ENCODE measurements at places on chromosomes 16 and 17.
A peak's percentile ranks its signal among the peaks of the same experiment; 100 is the strongest.

- no peaks in the 10 kb centered on the region for H3K27me3 ChIP-seq
- H3K36me3 ChIP-seq = peaks cover 40% of the 10 kb centered on the region
- DNase-seq = peak; percentile 54
- no peak overlapping the region for H3K4me3 ChIP-seq
Observed at GRCh38 chr17:83086199-83086880, 6.9 kb downstream of the METRNL start.

DNA sequence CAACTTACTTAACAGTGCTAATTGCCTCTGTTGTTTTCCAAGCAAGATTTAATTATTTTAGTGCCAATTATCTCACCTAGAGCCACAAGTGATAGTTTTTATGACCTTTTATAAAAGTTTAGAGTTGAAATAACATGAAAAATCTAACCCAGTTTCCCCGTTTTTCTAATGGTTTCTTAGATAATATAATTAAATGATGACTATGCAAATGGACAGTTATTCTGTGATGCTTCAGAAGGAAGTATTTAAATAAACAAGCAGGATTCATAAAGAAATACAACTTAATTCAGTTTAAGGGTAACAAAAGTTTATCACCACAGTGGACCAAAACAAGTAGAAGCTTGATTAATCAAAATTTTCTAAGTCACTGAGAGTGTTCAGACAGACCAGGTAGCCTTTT lies 721.2 kb upstream of the SOX9 start:
- no peak overlapping the region for H3K4me3 ChIP-seq
- H3K27ac ChIP-seq = no peak overlapping the region
- no peaks in the 10 kb centered on the region for H3K36me3 ChIP-seq
- no peaks in the 10 kb centered on the region for H3K27me3 ChIP-seq
- no peak for DNase-seq
- peaks cover 5% of the 10 kb centered on the region for H3K4me1 ChIP-seq

DNA sequence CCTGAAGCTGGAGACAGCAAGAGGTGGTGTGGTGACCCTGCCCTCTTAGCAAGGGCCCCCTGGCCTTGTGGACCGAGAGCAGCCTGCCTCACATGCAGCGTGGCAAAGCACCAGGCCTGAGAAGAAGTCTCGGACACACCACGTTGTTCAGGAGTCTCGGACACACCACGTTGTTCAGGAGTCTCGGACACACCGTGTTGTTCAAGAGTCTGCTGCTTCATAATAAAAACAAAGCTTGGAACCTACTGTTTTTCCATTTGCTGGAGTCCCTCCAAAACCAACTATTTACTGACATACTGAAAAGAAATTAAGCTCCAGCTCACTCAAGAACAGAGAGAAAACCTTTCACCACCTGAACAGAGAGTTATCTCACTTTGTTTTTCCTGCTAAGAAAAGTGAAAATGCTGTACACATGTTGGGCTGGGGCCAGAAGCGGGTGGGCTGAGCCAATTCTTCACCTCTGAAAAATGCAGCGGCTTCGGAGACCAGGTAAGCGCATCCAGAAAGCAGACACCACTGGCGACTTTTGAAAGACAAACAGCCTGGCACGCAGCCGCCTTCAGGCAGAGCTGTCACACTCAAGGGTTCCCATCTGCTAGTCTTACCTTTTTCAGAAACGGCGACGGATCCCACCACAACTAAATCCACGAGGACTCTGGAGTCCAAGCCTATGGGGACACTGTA lies 8.9 kb downstream of the MTHFSD start:
- H3K36me3 ChIP-seq = peaks cover 46% of the 10 kb centered on the region
- peaks cover 3% of the 10 kb centered on the region for H3K4me1 ChIP-seq
- H3K27me3 ChIP-seq = no peaks in the 10 kb centered on the region

- H3K4me1 ChIP-seq = peaks cover 6% of the 10 kb centered on the region
- peak; percentile 92 for DNase-seq
- H3K27me3 ChIP-seq = no peaks in the 10 kb centered on the region
Observed at GRCh38 chr16:53099318-53100130, 44.7 kb downstream of the CHD9 start.

DNA sequence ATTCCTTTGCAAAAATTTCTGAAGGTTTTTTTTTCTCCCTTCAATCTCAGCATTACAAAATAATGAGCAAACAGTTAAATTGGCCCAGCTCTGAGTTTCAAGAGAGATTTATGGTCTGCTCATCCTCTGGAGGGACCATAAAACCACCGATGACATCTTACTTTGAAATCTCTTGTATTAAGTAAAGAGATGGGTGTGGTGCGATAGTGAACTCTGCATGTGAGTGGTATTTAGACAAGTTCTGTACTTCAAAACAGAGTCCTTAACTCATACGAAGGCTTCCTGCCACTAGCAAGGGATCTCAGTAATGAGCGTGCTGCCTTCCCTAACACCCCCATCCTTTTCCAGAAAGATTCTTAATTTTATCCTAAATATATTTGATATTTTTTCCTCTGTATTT lies 2.1 kb downstream of the FAM20A start:
- no peak overlapping the region for H3K4me3 ChIP-seq
- no peaks in the 10 kb centered on the region for H3K27me3 ChIP-seq
- peaks cover 16% of the 10 kb centered on the region for H3K4me1 ChIP-seq
- no peak overlapping the region for H3K27ac ChIP-seq
- no peak for DNase-seq

DNA sequence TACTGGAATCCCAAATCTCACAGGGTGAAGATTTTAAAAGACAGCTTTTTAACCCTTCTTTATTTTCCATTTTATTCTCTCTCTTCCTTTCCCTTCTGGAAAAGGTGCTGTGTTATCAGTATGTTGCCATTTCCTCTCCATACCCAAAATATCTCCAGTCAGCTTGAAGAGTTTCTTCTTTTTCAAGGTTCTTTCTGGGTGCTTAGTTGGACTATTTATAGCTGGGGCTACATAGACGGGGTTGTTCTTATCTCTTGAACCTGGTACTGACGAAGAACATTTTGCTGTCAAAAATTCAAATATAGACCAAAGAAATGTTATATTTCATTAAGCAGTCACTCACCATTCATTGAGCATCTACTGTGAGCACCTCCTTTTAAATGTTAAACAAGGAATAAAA lies 48.6 kb downstream of the IST1 start:
- H3K27me3 ChIP-seq = no peaks in the 10 kb centered on the region
- no peak overlapping the region for H3K27ac ChIP-seq
- DNase-seq = no peak
- no peaks in the 10 kb centered on the region for H3K36me3 ChIP-seq
- no peaks in the 10 kb centered on the region for H3K4me1 ChIP-seq

- H3K4me1 ChIP-seq = no peaks in the 10 kb centered on the region
- H3K27me3 ChIP-seq = peaks cover 7% of the 10 kb centered on the region
- H3K27ac ChIP-seq = no peak overlapping the region
- H3K36me3 ChIP-seq = no peaks in the 10 kb centered on the region
- no peak for DNase-seq
- no peak overlapping the region for H3K4me3 ChIP-seq
Observed at GRCh38 chr17:43709210-43709609, 47.5 kb upstream of the MEOX1 start.

GRCh38 chr17:81863833-81864768 lies 3.8 kb upstream of the P4HB start:
- peaks cover 41% of the 10 kb centered on the region for H3K36me3 ChIP-seq
- no peaks in the 10 kb centered on the region for H3K27me3 ChIP-seq
- no peak for DNase-seq
- H3K27ac ChIP-seq = no peak overlapping the region

DNA sequence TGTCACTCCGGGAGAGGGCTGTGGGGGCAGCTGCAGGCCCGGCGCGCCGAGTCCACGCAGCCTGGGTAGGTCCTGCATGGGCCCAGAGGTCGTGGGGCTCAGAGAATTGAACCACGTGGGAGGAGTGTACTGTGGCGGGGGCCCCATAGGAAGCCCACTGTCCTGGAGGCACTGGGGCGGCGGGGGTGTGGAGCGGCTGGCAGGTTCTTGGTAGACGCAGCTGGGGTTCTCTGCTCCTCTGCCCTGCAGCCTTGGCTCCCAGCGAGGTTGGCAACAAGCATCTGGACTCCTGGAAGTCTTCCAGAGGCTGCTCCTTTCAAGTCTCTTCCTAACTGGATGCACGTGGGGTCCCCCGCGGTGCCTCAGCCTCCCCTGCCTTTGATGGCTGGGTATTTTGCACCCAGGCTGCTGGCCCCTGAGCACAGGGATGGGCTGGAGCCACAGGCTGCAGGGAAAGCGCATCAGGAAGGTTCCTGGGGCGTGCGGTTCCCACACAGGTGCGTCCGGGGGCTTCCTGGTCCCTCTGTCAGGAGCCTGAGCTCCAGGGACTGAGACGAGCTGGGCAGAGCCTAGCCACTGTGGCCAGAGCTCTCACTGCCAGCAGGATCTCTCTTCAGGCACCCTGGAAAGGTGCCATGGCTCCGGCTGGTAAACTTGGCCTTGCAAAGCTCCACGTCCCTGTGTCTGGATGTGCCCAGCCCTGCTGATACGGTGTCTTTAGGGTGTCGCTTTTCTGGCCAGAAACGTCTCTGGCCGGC lies 9.3 kb downstream of the KCTD5 start:
- no peak overlapping the region for H3K4me3 ChIP-seq
- H3K27ac ChIP-seq = no peak overlapping the region
- no peaks in the 10 kb centered on the region for H3K27me3 ChIP-seq
- DNase-seq = no peak
- H3K36me3 ChIP-seq = peaks cover 28% of the 10 kb centered on the region

- no peaks in the 10 kb centered on the region for H3K27me3 ChIP-seq
- no peaks in the 10 kb centered on the region for H3K36me3 ChIP-seq
- H3K27ac ChIP-seq = no peak overlapping the region
- no peak for DNase-seq
- no peaks in the 10 kb centered on the region for H3K4me1 ChIP-seq
Observed at GRCh38 chr16:17830651-17831050, 359.9 kb upstream of the XYLT1 start.

DNA sequence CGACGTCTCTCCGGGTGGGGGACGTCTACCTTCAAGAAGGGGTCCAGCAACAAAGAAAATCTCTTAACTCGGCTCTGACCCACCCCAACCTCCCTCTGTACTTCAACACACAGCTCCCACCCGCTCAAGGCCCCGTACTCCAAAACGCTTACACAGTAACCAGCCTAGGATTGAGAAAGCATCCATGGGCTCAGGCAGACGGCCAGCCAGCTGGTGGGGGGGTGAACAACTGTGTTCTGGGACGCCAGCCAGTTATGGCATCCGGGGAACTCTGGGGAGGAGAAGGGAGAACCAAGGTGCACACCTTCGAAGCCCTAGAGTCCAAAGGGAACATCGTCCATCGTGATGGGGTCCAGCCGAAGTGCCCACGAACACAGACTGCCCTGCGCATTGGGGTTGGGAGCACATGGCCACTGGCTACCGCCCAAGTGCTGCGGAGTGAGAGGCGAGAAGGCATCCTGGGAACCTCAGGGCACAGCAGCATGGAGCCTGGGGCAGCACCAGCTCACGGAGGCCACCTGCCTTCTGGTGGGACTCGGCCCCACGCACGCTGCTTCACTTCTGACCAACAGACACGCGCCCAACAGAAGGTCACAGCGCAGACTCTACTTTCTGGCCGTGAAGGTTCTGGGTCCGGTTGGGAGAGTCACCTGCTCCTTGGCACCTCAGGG lies 14.3 kb downstream of the SLC16A3 start:
- peak; percentile 36 for DNase-seq
- no peak overlapping the region for H3K27ac ChIP-seq
- no peak overlapping the region for H3K4me3 ChIP-seq
- H3K36me3 ChIP-seq = peaks cover 90% of the 10 kb centered on the region
- no peaks in the 10 kb centered on the region for H3K27me3 ChIP-seq
- H3K4me1 ChIP-seq = peaks cover 3% of the 10 kb centered on the region

- H3K27ac ChIP-seq = no peak overlapping the region
- no peaks in the 10 kb centered on the region for H3K27me3 ChIP-seq
- H3K4me3 ChIP-seq = no peak overlapping the region
- H3K4me1 ChIP-seq = peaks cover 4% of the 10 kb centered on the region
- no peak for DNase-seq
Observed at GRCh38 chr17:41004397-41004796, 4.5 kb downstream of the KRTAP3-1 start.

DNA sequence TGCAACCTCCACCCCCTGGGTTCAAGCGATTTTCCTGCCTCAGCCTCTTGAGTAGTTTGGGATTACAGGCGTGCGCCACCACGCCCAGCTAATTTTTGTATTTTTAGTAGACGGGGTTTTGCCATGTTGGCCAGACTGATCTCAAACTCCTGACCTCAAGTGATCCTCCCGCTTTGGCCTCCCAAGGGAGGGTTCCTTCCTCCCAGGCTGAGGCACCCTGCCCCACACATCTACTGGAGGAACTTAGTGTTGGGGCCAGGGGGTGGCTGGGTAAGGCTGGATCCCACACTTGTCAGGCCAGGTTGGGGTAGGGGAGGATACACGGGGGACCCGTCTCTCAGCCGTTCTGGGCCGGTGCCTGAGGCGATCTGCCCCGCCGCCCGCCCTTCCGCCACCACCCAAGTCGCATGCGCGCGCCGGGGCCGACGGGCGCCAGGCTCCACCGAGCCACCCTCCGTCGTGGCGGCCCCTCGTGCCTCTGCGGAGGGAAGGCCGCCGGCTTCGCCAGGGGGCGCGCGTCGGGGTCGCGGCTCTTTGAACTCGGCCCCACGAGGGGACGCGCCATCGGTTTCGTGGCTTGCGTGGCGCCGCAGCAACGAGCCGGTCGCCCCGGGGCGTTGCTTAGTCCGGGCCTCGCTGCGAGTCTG lies 15.9 kb downstream of the GRB7 start:
- peak overlapping the region; percentile 81 for H3K4me3 ChIP-seq
- peak overlapping the region; percentile 4 for H3K27ac ChIP-seq

DNA sequence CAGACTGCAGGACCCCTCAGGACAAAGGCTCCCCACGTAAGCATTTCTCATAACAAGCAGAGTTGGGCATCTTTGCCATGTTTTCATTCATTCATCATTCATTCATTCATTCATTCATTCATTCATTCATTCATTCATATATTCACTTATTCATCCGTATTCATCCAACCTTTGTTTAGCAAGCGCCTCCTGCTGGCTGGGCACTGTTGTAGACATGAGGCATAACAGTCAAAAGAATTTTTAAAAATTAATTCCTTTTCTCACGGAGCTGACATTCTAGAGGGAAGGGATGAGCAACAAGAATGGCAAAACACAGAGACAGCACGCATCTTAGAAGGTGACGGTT lies 351.7 kb upstream of the TNRC6C start:
- H3K4me3 ChIP-seq = no peak overlapping the region
- no peak for DNase-seq
- no peaks in the 10 kb centered on the region for H3K4me1 ChIP-seq
- H3K36me3 ChIP-seq = no peaks in the 10 kb centered on the region
